ENCODE measurements at places on chromosomes 3 and 15.

GRCh38 chr15:68080334-68080733 is 26.2 kb downstream of the PIAS1 start:
- DNase-seq, result no peak

- DNase-seq, result no peak
These were observed 13.3 kb downstream of the EIF3J start for GRCh38 chr15:44550256-44550655.

GRCh38 chr3:137820366-137820765 is 56.3 kb downstream of the SOX14 start:
- DNase-seq, result no peak

DNA sequence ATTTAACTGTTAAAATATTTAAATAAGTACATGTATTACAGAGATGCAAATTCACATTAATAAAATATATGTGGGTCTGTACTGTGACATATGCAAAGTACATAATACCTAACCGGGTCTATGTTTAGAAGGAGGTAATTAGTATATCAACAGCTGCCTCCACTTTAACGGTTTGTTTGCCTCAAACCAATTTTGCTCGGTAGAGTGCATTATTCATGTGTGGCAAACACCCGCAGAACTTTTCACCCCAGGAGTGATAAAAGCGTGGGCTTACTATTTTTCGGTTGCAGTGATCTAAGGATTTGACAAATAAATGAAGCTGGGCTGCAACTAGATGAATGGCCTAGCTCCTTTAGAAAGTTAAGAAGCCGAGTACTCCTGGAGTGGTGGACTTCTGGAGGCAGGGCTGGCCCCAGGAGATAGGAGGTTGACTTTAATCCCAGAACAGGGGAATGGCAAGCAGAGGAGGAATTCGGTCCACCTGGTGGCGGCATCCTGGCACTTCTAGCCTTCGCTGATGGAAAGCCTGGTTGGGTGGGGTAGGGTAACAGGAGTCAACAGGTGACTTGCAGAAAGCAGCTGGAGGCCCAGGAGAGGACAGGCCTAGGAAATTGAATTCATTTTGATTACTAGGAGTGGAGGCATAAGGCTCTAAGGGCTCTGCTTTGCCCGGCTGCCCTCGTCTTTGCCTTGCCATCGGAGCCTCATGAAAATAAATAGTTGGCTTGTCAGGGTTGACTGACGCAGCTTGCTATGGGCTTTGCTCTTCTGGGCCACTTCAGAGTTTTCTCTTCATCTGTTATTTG is 2.4 kb downstream of the SLCO3A1 start:
- no peak for DNase-seq

DNA sequence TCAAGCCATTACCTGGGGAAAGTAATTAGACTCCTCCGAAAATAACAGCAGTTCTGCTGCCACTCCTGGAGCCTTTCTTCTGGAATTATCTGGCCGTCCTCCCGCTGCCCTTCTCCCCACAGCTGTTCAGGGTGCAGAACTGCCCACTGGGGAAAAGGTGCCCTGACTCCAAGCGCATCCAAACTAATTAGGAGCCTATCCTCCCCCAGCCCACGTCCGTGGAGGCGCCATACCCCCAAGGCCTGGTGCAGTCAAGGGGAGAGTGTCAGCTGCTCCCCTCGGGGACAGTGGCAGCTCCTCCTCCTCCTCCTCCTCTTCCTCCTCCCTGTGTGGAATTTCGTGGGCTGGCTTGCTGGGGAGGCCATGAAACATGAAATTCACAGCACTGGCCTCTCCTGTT is 177.2 kb downstream of the XXYLT1 start:
- DNase-seq, result no peak

GRCh38 chr15:83129791-83130190 is 22.3 kb downstream of the TM6SF1 start:
- DNase-seq, result no peak

DNA sequence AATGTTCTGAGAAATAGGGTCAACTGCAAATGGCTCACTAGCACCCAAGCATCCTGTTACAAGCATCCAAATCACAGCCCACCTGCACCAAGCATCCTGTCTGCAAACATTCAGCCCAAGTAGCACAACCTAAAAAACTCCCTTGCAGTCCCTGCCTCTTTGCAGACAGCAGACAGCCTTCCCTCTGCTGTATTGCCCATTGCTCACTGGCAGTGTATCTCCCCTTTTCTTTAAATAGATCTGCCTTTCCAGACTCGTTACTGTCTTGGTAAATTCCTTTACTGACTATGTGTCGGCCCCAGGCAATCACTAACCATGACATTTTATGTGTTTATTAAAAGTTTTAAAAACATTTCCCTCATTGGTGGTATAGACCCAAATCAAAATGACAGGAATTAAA is 155.4 kb downstream of the ADAMTSL3 start:
- DNase-seq, result no peak

- DNase-seq, result no peak
These were observed 89.7 kb upstream of the GK5 start for GRCh38 chr3:142315083-142315482.

DNA sequence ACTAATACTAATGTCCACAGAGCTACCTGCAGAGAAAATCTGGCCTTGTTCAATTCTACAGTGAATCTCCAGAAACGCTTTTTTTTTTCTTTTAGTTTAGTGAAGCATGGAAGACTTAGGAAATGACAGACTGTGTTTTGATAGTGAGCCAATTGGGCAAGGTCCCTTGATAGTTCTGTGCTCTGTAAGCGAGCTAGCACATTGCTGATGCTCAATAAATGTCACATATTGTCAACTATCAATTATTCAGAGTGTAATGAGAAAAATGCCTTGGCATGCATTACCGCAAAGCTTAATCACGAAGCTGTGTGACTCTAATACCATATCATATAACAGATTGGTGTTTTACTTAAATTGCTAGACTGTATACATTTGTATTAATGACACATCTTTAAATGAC is 5.2 kb upstream of the C3orf85 start:
- DNase-seq, result no peak

DNA sequence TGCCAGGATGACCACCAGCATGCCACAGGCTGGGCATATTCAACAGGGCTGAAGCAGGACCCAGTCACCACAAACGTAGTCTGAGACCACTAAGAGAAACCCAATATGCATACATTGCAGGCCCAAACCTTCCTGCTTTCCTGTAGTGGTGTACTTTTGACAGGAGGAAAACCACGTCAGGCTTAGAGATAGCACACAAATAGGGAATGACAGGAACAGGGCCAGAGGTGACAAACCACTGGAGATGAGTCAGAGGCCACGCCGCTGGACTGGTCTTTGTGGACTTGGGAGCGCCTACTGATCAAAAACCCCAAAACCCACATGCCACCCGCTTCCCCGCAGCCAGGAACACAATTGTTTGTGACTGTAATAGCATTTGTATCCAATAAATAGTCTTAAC is 3.6 kb upstream of the EFCAB12 start:
- no peak for DNase-seq

GRCh38 chr3:31502803-31503221 is 29.9 kb upstream of the STT3B start:
- DNase-seq, result no peak

- no peak for DNase-seq
These were observed 187.4 kb downstream of the MECOM start for GRCh38 chr3:169475978-169476698.

DNA sequence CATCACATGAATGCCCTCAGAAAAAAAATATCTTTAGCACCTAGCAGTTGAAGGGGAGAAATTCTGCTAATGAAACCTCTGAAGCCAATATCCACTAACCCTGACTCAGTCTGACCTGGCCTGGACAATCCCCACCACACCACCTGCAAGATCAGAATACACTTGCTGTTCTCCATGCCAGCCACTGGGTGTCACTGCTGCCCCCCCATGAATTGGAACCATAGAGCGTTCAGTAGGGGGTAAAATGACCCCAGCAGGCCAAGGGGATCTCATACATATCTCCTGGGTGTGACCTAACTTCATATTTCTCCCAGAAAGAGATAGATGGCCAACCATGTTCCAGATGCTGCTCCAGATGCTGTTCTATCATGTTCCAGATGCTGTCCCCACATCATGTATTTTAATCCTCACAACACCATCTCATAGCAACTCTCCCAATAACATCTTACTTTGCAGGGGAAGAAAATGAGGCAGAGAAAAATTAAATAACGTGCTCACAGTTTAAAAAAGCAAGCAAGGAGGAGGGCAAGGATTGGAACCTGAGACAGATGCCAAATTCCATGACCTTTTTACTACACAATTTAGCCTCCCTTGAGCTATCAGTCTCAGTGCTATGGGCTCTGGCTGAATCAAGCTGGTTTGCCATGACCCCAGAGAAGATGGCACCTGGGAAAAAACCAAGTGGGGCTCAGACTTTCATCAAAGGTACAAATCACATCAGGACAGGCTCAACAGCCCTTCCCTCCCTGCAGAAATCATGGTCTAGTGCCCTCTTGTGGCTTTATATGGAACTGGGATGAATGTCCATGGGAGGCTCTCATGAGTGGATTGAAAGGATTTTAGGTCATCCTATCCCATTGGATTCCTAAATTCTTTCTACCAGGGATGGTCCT is 12.4 kb downstream of the NTRK3 start:
- DNase-seq, result no peak

- no peak for DNase-seq
These were observed 5.3 kb downstream of the SIN3A start for GRCh38 chr15:75446151-75446550.

DNA sequence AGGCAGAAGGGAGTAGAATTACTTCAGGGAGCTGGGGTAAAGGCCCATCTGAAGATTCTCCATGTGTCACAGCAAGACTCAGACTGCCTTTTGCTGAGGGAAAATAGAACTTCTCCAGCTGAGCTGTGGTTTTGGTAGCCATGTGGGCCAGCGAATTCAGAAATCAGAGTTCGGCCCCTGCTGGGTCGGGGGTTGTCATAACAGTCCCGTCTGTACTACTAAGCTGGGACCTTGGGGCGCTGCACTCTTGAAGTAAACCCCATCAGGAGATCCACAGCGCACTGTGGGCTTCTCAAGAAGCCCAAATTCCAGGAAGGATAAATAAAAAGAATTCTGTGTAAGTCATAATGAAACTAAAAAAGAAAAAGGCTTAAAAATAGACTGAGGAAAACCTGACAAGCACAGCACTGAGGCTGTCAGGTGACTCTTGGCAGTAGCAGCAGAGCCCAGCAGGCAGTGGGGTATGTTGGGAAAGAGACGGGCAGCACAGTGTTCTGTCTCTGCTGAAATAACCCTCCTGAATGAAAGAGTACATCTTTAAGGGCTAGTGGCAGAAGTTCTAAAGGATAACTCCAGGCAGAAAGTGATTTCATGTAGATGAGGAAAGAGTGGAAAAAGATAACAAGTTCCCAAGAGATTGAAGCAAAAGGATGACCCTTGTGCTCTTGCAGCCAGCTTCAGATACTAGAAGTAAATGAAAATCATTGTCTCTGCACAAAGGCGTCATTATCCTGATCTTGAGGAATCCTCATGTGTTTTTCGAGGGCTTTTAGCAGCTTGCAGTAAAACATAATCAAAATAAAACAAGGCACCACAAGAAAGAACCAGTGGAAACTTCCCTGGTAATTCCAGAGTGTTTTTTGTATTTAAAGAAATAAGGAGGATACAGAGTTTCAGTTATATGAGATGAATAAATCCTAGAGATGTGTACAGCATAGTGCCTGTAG is 74.5 kb downstream of the RAB7A start:
- no peak for DNase-seq

DNA sequence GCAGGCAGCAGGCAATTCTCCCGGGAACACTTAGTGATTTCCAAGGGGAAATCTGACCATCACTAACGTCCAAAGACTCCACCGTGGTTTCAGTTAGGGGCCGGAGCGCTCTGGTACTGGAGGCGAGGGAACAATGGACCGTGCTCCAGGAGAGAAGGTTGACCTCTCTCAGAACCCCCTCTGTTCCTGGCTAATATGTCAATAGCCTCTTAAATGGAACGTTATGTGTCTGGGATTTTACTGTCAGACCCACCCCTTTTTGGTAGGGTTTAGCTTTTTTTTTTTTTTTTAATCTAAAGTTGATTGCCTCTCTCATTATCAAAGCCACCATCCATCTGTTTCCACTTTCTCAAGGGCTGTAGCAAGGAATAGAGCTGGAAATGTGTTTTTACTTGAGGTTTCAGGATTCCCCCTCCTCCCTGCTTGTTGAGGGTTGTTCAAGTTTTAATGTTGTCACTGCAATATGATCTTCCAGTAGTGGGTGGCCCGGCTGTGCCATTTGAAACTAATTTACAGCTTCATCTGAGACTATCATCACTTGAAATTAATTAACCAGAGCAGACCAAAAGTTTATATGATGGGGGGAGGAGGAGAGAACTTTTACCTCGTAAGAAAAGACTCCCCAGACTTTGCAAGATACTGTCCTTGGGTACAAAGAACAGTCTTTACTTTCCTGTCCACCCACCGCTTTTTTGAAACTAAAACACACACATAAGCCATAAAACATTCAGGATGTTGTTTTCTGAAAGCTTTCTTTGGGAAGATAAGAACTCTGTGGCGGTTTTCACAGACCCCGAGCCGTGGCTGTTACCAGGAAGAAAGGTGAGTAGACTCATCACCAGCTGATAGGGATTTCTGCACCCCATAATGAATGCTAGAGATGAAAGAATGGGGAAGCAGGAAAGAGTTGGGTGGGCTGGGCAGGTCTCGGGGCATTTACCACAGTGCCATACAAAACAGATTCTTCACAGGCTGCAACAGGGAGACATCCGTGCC is 187.8 kb downstream of the UACA start:
- DNase-seq, result no peak

- DNase-seq, result no peak
These were observed 32.0 kb downstream of the ADAMTSL3 start for GRCh38 chr15:83685916-83686332.

DNA sequence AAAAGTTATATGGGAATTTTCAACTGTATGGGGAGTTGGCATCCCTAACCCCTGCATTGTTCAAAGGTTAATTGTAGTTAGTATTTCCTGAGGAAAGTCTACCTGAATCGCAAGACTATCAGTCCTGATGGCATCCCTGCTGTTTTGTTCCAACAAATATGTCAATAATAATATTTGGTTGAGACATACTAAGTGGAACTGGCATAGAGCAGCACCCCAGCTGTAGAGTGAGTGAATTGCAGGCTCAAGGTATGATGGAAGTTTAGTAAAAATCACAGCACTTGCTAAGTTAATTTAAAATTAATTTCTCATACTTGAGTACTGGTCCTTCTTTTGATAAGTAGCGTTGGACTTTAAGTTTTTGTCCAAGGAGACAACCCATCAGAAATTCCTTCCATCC is 18.0 kb upstream of the COMMD2 start:
- DNase-seq, result no peak

DNA sequence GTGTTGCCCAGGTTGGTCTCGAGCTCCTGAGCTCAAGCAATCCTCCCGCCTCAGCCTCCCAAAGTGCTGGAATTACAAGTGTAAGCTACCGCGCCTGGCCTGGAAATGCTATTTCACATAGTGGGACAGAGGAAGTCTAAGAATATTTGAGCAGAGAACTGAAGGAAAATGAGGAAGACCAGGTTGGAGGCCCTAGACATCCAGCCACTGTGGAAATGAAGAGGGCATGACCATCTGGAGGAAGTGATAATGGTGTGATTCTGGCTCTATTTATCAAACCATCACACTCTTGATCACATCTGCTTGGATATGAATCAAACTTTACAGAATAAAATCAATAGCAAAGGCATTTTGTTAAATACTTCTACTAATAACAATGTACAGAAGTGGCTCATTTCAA is 65.9 kb upstream of the ARHGEF3 start:
- no peak for DNase-seq

GRCh38 chr15:45391746-45392583 is 13.6 kb upstream of the GATM start:
- DNase-seq, result no peak

- DNase-seq, result no peak
These were observed 39.8 kb downstream of the CLK3 start for GRCh38 chr15:74655424-74655823.

All from type B pancreatic cell (in vitro differentiated cells).